Motor neuron (in vitro differentiated cells): ENCODE measurements at places on chromosomes 4 and X. TPM values are rescaled to one million over a fixed set of nuclear protein-coding genes. Genes with fewer than 3 reads are reported as not detected.

GRCh38 chr4:151428346-151428745 is 19.4 kb downstream of the FHIP1A start:
- ATAC-seq, result no peak

GRCh38 chr4:138789796-138790195 is 225.8 kb upstream of the NOCT start:
- no peak for ATAC-seq

DNA sequence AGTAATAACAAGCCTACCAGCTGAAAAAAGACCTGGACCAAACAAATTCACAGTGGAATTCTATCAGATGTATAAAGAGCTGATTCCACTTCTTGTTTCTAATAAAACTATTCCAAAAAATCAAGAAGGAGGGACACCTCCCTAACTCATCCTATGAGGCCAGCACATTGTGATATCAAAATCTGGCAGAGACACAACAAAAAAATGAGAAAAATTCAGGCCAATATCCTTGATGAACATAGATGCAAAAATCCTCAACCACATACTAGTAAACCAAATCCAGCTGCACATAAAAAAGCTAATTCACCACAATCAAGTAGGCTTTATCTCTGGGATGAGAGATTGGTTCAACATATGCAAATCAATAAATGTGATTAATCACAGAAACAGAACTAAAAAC is 147.9 kb upstream of the NEIL3 start:
- no peak for ATAC-seq

DNA sequence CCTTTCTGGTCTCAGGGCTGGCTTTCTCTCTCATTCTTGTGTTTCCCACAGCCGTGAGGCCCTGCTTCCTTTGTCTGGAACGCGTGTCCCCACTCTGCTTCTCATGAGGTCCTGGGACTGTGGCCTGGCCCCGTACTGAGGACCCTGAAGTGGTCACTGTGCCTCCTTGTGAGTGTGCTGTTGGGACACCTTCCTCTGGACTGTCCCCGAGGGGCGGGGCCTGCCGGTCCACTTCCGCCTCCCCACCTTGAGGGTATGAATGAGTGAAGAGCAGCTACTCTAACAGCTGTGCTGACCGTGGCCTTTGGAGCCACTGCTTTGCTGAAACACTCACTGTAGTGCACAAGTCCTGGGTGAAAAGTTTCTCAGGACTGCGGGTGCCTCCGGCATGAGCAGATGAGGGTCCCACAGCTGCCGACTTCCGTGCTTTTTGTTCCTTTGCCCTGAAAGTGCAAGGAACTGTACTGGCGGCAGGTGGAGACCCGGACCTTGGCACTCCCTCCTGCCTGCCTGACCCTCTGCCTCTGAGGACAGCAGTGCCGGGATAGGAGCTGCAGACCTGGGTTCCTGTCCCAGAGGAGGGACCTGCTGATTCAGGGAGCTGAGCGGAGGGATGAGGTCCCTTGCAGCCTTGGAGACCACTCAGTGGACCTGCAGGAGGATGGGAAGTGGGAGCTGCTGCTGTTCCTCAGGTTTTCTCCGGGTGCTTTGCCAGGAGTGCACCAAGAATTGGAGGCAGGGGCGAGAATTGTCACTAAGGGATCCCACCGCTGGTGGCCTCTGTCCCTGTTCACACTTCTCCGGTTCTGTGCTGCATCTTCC is 38.0 kb downstream of the HTT-AS start:
- ATAC-seq, result no peak

GRCh38 chr4:108709234-108709633 is 53.6 kb downstream of the ETNPPL start:
- no peak for ATAC-seq

DNA sequence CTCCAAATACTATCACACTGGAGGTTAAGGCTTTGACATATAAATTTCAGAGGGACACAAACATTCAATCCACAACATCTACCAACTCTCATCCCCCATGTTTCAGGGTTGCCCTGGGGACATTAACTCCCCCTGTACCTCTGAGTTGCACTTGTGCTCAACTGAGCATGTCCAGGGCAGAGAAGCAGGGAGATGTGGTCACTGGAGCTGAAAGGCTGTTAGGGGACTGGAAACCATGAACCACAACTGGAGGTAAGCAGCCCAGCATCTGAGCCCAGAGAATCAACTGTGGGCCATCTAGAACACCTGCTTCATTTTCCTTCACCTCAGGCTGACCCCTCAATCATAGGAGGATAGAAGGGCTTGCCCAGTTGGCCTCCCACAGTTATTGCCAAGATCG is 641.1 kb downstream of the MID1IP1 start:
- ATAC-seq, result no peak

DNA sequence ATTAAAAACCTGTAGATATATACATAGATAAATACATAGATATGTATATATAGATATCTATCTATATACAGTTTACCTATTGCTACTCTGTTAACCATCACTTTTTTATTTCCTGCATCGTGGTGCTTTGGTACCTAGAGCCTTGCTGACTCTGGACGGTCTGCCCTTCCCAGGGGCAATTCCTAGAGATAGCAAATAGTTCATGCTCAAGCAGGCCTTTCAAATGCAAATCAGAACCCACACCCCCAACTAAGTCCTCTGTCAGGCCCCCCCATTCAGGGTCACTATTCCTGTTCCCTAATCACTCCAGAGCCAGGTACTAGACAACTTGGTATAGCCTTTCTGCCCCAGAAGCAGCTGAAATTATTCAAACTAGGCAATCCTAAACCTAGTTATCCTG is 273.5 kb upstream of the ADGRL3 start:
- no peak for ATAC-seq

DNA sequence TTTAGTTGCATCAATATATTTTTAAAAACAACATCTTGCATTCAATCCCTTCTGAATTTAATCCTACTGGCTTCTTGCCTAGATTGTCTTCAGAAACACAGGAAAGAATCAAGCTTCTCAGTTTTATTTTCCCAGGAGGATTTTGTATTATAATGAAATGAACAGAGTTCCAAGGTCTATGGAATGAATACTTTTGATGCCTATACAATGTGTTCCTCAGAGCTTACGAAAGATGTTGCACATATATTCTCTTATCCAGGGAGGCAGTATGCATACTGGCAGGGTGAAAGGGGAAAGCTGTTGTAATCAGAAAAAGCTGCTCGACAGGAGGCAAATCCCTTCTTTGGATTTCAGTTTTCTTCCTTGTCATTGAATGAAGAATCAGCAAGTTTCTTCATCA is 8.8 kb downstream of the TMPRSS11D start:
- ATAC-seq, result no peak

Gene GPRASP3
- 1.3 and 3.1 TPM in 2 replicates for total RNA-seq

Gene TMEM31
- total RNA-seq, result 0.73 TPM in 1 of 2 replicates, not detected in the other

Gene GABRG1
- 0.22 and 0.42 TPM in 2 replicates for total RNA-seq

Gene PAGE2B
- total RNA-seq, result 0.85 TPM in 1 of 2 replicates, not detected in the other

Gene FAM149A
- 5.2 and 7.3 TPM in 2 replicates for total RNA-seq
